Activated CD4-positive, CD25-positive, alpha-beta regulatory T cell (primary cell): ENCODE measurements at places on chromosomes 12 and 14.

DNA sequence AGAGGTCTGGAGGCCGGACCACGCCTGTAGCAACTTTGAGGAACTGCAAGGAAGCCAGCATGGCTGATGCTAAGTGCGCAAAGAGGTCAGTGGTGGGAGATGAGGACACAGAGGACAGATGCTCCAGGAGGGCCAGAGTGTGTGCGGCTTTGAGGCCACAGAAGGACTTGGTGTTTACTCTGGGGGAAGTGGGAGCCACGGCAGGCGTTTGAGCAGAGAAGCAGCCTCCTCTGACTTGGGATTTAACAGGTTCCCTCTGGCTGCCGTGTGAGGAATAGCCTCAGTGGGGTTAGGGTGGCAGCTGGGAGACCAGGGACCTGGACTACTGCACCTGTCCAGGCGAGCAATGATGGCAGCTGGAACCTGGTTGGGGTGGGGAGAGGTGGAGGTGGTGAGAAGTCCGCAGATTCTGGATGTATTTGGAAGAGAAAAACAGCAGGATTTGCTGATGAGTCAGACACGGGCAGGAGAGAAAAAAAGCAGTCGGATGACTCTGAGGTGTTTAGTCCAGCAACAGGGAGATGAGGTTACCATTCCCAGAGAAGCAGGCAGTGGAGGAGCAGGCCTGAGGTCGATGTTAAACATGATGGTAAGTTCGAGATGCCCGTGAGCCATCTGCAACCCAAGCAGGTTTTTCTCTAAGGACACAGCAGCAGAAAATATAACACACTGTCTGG is 143.5 kb downstream of the SCARB1 start:
- no peak for DNase-seq

- DNase-seq = no peak
These were observed at the start of gene MAP1LC3B2 for GRCh38 chr12:116559162-116559935. TSS of gene MAP1LC3B2 (plus strand) at chr12:116559381. CDS start at chr12:116575943, 16,562 bp downstream.

DNA sequence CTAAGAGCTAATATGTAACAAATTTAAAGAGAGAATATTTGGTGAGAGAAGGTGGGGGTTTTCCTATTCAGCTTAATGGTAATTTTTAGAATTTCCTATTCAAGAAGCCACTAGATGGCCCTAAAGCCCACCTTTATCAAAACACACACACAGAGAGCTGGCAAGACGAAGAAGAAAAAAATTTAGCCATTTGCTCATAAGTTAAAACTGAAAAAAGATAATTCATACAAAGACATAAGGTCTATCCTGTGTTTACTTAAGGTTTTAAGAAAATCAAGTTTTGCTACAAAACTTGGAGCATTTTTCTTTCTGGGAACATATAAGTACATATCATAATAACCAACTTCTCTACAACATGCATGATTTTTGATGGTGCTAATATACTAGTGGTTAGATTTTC is 46.8 kb upstream of the PCED1B start:
- DNase-seq = no peak

DNA sequence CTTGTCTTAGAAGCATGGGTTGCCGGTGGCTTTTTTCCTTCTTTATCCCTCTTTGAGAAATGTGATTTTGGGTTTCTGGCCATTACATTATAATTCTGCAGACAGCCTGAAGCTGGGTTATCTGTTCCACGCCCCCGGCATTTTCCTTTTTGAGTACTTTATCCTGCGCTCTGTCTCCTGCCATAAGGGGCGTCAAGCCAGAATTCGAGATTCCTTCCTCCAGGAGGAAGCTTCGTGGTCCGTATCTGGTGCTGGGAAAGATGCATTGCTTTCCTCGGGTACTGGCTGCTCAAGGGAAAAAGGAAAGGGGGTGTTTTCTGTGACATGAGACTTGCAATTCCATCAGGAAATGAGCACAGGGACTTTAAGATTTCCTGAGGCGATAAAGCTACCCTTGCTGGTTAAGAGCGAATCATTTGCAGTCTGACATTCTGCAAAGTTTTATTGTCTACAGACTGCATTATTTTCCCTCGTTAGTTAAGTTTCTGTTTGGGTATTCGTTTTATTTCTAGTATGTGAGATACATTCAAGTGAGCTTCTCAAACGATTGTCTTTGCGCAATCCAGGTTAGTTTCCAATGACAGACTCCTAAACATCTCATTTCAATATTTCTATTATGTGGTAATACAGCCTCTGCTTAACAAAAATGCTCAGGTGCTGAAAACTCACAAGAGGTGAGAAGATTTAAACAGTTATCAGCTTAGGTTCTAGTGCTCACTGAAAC is 694 bp downstream of the AKAP5 start:
- no peak for DNase-seq

DNA sequence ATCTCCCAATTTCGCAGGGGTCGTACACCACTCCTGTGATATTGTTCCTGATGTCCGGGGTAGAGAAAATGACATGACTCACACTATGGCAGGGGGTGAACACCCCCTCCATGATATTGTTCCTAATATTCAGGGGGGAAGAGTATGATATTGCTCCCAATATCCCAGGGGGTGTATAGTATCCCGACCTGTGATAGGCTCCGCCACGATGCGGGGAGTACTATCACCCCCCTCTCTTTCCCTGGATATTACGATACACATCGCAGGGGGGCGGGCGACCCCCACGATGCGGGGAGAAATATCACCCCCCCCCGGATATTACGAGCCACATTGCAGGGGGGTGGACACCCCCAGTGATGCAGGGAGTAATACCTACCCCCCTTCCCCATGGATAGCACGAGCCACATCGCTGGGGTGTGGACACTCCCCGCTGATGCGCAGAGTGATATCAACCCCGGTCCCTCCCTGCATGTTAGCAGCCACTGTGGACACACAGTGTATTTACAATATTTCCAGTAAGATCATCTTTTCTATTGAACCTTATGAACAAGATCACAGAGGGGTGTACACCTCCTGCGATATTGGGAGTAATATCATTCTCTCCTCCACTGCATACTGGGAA is 17.7 kb downstream of the SMIM41 start:
- DNase-seq = no peak

DNA sequence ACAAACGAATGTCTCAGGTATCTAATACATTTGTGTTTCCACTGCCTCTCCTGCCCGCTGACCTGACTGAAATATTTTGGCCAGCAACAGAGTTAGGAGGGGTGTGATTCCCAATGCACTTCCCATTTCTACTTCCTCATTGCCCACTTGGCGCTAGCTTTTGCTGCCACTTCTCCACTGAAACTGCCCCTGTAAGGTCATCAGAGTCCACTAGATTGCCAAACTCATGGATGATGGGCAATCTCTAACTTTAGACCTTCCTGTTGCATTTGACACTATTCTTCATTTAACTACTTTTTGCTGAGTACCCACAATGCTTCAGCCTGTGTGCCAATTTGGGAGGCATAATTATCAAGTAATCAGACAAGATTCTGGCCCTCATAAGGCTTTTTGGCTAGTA is 40.8 kb downstream of the GPR65 start:
- DNase-seq = no peak

GRCh38 chr12:109967383-109968031 is 28.7 kb downstream of the GIT2 start:
- DNase-seq = no peak

GRCh38 chr12:94832780-94833681 is 170.5 kb downstream of the NDUFA12 start:
- no peak for DNase-seq

DNA sequence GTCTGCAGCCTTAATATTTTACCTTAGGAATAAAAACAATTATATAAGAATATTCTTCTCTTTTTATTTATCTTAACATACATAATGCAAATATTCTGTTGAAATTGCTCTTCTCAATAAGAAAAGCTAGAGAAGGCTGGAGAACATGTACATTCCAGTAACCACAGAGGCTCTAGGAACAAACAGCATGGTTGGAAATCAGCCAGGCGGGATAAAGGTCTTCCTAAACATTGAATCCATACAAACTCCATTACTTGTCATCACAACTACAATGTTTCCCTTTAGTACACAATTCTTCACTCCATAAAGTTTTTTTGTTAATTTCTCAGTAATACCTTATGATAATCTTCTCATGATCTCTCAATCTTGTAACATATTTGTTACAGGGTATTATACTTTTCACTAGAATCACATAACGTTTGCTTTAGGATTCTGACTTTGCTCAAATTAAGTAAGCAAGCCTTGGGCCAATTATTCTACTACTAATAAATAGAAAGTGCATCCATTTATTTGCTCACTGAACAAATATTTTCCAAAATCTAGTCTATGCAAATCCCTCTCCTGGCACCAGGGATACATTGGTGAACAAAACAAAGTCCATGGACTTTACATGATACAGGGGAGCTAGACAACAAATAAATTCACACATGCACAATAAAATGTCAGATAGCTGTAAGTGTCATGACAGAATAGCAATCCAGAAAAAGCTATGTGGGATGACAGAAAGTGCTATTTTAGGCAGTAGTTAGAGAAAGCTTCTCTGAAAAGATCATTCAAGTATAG is 237.5 kb upstream of the TMTC1 start:
- DNase-seq = no peak

DNA sequence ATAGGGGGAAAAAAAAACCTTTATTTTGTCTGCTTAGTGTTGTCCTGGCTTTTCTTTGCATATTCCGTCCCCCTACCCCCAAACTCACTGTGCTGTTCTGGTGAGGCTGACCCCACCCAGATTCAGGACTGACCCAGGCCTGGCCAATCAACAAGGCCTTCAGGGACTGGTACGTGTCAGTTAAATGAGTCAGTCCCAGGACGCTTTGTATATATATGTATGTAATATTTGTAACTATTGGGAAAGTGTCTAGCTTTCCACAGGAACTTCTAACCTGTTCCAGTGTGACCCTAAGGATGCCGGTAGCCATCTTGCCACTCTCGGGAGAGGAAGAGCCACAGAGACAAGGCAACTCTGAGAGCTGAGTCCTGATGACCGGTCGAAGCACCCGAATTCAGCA is 107.4 kb downstream of the VCPKMT start:
- no peak for DNase-seq

GRCh38 chr14:60153991-60154390 is 11.2 kb downstream of the DHRS7 start:
- DNase-seq = no peak
